ENCODE measurements at places on chromosomes 5 and 9.

- DNase-seq, result no peak
Measured at GRCh38 chr5:180391276-180391675, 38.1 kb upstream of the GFPT2 start.

DNA sequence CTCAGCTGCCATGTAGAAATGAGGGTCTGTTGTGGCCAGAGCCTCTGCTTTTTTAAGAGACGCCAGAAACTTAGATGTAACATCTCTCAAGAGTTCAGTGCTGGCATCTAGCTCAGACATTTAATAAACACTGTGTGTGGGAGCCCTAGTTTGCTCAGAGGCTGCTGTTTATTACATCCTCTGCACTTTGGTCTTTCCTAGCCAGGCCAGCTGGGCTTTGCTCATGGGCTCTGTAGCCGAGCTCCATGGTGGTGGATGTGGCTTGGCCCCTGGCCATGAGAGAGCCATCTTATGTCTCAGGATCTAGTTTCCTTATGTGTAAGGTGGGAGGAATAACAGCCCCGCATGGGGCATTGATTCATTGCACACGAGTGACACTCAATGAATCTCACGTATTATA, 30.0 kb downstream of the ARHGEF37 start:
- DNase-seq, result no peak

DNA sequence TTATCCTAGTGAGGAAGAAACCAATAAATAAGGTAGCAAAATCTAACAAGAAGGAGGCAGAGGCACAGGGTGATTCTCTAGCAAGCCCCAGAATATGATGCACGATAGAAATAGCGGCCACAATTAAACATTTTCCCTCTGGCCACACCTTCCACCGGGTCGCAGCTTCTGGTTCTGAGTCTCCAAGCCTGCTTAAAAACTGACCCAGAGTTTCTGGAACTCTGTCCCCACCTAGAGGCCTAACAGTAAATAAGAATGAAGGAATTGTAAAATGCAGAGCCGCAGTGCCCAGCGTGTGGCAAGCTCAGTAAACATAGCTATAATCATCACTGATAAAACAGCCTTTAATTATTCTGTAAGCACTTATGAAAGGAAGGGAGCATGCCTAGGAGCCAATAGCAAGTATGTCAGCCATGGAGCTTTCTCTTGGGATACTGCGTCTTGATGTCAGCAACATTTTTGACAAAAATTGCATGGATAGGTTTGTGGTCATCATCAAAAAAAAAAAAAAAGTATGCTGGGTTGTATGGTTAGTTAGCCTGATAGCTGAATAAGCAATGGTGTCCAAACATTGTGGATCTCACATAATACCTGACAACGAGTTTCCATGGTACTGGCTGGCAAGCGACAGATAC, 465.5 kb downstream of the DNAH5 start:
- peak; percentile 35 for DNase-seq

DNA sequence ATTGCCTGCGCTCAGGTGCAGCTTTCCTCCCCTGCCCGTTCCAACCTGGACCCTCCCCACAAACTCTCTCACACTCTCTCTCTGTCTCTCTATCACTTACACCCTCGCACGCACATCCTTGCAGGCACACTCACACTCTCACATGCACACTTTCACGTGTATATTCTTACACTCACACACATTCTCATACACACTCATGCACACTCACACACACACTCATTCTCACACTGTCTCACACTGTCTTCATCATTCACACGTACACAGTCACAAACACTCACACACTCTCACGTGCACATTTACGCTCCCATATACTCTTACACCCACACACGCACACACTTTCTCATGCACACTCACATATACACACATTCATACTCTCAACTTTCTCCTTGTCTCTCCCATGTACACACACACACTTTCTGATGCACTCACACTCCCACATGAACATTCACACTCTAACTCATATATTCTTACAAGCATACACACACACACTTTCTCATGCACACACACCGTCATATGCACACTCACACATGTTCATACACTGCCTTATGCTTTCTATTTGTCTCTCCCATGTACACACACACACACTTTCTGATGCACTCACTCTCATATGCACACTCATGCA, 229.3 kb downstream of the SNX18 start:
- DNase-seq, result no peak

DNA sequence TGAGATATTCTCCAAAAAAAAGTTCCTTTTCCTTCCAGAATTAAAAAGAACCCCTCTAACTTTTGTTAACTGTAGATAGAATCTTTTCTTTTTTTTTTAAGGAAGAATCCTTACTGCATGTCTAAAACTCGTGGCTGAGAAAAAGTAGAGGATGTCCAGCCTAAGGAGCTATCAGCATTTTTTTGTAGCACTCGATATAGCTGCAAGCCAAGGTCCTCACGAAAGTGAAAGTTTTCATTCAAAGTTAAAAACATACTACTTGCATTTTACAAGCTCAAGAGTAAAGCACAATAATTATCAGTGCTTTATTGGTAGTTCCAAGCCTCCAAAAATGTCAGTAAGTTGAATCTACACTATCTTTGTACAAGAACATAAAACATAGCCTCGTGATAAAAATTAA, 28.7 kb upstream of the ZSWIM6 start:
- no peak for DNase-seq

DNA sequence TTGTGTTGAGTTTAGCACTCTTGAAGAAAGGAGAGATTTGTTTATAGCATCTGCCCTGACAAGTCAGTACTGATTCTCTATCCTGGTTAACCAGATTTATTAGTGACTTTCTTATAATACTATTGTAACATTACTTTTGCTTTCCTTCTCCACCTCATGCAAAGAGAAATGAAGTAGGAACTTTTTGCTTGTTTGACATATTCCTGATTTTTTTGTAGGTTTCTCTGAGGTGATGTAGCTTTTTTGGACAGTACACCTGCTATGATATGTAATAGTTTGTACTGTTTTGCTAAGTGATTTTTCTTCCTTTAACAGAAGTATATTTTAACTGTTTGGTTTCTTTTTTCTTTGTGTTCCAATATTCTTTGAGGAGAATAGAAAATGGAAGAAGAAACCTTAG, 117.7 kb downstream of the ZCCHC7 start:
- no peak for DNase-seq

Data from trophoblast cell (in vitro differentiated cells and primary cell).